ENCODE measurements at places on chromosomes 5 and 9.

DNA sequence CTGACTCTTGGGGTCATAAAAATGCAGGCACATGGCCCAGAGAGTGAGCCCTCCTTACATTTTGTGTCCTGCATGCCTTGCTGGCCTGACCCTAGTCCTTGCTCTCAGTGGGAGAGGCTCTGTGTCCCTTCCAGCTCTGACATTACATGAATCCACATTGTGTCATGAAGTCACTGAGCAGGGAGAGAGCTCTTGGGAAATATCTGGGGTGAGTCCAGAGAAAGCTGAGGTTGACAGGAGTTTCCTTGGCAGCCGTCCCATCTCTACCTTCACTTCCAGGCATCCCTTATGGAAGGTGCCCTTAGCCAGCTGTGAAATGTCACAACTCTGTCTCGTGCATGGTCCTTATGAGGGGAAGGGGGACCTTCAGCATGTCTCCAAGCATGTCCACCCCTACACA, 41.0 kb downstream of the FAT2 start:
- DNase-seq, result no peak

- DNase-seq, result no peak
Measured at GRCh38 chr5:154501566-154501965, 23.5 kb upstream of the HAND1 start.

DNA sequence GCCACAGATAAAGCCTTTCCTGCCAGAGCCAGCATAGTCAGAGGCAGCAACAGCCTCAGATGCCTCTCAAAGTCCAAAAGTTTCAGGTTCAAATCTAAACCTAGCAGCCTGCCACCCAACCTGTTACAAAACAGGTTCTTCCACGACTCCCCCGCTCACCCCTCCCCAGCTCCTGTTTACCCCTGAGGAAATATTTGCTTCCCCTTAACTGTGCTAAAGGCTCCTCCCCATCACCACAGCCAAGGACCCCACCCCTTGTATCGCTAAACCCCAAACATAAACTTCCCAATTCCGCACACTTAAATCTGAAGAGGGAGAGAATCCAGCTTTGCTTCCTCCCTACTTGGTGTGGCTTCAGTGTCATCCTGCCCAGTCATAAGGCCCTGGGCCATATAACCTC, 15.4 kb upstream of the VDAC1 start:
- no peak for DNase-seq

- no peak for DNase-seq
Measured at GRCh38 chr5:164345853-164346252, 840.4 kb downstream of the MAT2B start.

DNA sequence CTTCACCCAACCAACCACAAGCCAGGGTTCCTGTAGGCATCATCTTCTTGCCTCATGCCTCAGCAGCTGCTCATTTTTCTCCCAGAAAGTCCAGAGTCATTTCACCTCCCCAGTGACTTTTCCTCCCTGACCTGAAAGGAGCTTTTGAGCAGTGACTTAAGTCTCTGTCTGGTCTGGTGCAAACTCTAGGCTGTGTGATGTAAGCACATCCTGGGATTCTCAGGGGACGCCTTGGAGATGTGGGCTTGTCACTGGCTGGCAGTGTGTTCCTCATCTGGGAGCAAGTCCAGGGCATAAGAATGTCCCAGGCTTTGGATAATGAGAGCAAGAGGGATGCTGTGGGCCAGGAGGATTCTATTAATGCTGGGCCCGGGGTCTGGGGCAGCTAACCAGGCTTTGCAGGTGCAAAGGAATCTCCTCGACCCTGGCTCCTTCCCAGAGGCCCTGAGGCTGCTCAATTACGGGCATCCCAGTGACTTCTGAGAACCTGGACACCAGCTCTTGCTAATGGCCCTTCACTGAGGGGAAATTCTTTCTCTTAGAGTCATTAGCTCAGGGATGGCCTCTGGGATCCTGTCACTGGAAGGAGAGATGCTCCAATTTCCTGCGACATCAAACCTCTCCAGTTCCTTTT, 211.0 kb upstream of the PANK3 start:
- no peak for DNase-seq

- no peak for DNase-seq
Measured at GRCh38 chr5:72878854-72879253, 62.4 kb downstream of the TNPO1 start.

DNA sequence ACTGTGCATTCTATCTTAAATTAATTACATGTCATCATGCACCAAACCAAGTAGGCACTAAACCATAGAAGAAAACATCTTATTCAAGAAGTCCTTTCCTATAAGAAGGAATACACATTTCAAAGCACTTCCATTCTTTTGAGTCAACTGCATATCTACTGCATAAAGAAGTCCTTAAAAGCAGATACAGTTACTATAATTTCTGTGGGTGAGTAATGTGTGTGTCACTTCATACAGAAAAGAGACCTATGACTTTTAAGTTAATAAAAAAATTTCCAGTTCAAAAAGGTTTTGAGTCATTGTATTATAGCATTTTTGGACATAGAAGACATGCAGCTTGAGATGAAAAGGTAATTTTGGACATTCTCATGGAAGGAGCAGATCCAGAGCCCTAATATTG, 125.0 kb downstream of the DTWD2 start:
- DNase-seq, result no peak

DNA sequence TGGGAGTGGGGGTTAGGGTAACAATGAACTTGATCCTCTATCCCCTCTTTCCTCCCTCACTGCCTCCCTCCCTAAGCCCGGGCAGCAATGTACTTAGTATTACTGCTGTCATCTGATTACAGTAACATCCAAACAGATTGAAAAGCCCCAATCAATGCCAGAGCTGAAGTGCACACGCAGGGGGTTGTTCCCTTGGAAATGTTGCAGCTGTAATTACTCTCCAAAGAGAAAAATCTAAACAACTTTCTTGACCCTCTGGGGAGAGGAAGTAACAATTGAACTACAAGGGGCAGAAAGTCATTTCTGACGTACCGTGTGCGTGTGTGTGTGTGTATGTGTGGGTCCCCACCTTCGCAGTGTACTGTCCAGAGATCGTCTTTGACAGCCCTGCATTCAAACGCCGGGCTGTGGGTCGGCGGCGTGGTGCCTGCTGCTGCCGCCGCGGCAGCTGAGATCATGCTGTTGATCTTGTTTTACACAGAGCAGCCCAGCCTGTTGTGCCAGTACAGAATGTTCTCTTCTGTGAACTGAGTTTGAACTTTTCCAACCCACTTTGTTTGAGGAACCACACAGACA, 66.0 kb upstream of the KLF9 start:
- DNase-seq, result peak; percentile 43

GRCh38 chr5:55852503-55852902, 1.3 kb downstream of the IL31RA start:
- DNase-seq, result no peak

- no peak for DNase-seq
Measured at GRCh38 chr5:157596487-157596886, 20.9 kb upstream of the ADAM19 start.

DNA sequence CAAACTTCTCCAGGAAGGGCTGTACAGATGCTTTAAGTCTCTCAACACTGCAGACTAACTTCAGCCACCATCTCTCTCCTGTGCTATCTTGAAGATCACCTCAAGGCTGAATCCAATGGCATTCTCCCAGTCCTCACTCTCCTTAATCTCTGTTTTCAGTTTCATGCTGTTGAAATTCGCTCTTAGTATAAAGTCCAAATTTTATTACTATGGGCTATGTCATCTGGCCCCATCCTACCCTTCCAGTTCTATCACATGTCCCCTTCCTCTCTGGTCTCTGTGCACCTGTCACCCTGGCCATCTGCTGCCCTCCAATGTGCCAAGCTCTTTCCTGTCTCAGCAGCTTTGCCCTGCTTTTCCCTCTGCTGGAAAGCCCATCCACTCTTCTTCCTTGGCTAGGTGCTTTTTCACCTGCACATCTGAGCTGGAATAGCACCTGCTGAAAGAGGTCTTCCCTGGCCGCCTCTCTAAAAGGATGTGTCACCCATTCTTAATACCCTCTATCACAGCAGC, 284.7 kb upstream of the MAP3K1 start:
- no peak for DNase-seq

DNA sequence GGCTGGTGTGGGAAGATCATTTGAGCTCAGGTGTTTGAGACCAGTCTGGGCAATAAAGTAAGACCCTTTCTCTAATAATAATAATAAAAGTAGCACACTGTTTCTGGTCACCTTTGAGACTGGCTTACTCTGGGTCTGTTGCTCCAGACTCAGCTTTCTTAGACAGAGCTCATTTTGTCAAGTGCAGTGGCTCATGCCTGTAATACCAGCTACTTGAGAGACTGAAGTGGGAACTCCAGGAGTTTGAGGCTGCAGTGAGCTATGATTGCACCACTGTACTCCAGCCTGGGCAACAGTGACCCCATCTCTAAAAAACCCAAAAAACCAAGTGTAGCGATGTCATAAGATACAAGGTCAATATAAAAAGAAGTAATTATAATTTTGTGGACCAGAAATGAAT, 36.4 kb upstream of the RNU6ATAC start:
- no peak for DNase-seq

- DNase-seq, result no peak
Measured at GRCh38 chr5:95445995-95446394, 54.8 kb downstream of the FAM81B start.

DNA sequence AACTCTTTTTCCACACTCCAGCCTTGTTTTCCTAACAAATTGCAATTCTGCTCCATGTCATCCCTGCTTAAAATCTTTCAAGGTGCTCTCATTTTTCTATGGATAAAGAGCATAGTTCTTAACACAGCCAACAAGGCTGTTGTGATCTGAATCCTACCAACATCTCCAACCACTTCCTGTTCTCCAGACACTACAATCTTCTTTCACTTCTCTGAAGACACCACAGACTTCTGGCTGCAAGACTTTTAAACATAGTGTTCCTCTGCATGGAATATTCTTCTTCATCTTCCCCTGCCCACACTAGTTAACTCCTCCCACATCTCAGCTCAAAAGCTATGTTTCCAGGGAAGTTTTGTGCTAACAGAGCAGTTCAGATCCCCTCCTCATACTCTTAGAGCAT, 404.8 kb downstream of the MAN2A1 start:
- DNase-seq, result no peak

DNA sequence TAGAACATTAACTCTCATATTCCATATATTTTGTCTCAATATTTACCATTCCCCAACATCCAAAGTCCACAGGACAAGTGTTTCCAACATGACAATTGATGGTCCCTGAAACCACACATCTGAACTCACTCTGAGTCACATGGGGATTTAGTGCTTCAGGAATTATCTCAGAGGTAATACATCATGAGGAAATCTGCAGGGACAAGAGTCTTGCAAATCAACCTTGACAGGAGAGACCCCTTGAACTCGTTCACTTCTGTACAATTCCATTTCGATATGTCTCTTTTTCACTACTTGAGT, 119.7 kb upstream of the ABCA1 start:
- DNase-seq, result no peak

DNA sequence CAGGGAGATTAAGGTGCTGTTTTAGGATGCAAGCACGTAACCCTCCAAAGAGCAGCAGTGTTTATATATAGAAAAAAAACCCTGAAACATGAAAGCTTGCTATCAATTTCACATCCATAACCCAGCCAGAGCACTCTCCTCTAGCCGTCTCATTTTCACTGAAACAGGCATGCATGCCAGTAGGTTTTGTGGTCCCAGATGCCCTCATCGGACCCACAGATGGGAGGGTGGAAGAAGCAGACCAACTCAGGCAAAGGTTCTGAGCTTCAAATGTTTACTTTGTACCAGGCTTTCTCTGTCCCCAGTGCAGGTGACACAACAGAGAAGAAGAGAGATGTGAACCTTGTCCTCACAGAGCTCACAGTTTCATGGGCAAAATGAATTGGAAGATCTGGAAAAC, 127.4 kb upstream of the ATP10B start:
- DNase-seq, result no peak

- DNase-seq, result no peak
Measured at GRCh38 chr9:116155698-116156039, 2.1 kb downstream of the PAPPA start.

DNA sequence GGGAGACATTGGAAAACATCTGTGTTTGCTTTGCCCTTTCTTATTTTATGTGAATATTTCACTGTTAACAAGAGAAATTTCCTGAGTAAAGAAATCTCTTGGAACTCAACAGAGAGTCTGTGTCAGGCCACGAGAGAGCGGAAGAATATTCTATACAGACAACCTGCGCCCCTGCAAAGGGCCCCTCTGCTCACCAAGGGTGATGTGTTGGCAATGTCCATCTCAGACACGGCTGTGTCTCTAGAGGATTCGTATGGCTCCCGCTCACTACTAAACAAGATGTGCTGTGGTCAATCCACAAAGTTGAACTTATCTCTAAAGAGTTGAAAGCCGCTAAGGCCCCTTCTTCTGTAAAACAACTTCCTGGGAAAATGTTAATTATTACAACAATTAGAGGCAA, 241.0 kb upstream of the IRX1 start:
- DNase-seq, result no peak

GRCh38 chr9:5566054-5566618, 55.8 kb downstream of the PDCD1LG2 start:
- DNase-seq, result no peak

- no peak for DNase-seq
Measured at GRCh38 chr5:58453306-58453705, 6.6 kb downstream of the PLK2 start.

GRCh38 chr9:128056887-128057723, 10.0 kb downstream of the NAIF1 start:
- no peak for DNase-seq

GRCh38 chr9:133717113-133718031, 20.8 kb downstream of the SARDH start:
- DNase-seq, result no peak

DNA sequence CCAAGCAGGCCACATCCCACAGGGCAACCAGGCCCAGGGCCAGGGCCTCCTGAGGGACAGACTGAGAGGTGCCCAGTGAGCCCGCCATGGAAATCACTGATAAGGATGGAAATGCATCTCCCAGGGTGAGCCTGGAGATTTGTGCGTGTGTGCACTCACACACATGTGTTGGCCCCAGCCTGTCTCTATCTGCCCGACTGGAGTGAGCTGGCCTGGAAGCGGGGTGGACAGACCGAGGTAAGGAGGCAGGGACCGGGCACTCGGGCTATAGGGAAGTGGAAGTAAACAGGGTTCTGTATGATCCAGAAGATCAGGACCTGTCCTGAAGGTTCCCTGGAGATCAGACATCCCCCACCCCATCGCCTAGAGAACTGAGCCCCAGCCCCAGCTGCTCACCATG, 17.4 kb downstream of the GFI1B start:
- DNase-seq, result no peak

GRCh38 chr5:156354571-156354970, 27.6 kb downstream of the SGCD start:
- no peak for DNase-seq

DNA sequence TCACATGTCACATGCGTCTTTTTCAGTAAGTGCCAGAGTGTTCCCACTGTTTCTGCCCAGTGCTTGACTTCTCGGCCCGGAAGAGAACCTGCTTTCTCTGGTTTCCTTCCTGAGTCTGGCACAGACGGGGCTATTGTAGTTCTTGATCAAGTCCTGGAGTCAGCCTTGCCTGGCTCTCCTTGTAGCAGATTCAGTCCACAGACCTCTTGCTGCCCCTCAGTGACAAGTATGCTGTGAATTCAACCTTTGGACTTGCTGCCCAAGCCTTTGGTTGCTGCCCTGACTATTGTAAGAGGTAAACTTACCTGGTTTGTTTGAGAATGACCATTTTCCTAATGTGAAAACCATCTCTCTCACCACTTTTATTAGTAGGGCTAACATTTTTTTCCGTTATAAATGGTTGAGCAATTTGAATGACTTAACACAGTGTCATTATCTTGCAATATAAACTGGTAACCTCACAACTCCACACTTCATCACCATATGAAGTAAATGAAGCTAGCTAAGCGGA, 24.7 kb downstream of the ZBTB34 start:
- no peak for DNase-seq

GRCh38 chr9:110538647-110539041, 40.9 kb downstream of the SVEP1 start:
- DNase-seq, result no peak

Data from NCI-H1417 treated with DMSO at 0.1 percent for 48 hours (cell line).